ENCODE measurements at places on chromosomes 1 and 21. TPM values are rescaled to one million over a fixed set of nuclear protein-coding genes. Genes with fewer than 3 reads are reported as not detected.

Gene ZNF691
- 10.5 TPM for total RNA-seq

Gene SERINC2
- 38.9 TPM for total RNA-seq

Gene MFAP2
- 16.9 TPM for total RNA-seq

Gene FCRL4
- total RNA-seq: not detected

Gene OR2L8
- total RNA-seq: not detected

Gene HHIPL2
- 0.58 TPM for total RNA-seq

Gene TACSTD2
- total RNA-seq: 0.33 TPM

Gene GSTM5
- total RNA-seq: 6.4 TPM

Gene PLCH2
- total RNA-seq: under 0.01 TPM

Gene BSND
- total RNA-seq: not detected

Gene KIF17
- 1.5 TPM for total RNA-seq

Gene ANKRD35
- total RNA-seq: 5.5 TPM

Gene FCGR2B
- 0.15 TPM for total RNA-seq

Gene RSPH1
- 0.17 TPM for total RNA-seq

Gene GJB3
- total RNA-seq: not detected

Gene NOS1AP
- total RNA-seq: 0.29 TPM

Gene PYHIN1
- total RNA-seq: not detected

Gene UTS2
- total RNA-seq: not detected

Gene HSD11B1
- 28.8 TPM for total RNA-seq

Gene KCNJ9
- not detected for total RNA-seq

Gene ZC3H11A
- 83.5 TPM for total RNA-seq

Gene SELP
- total RNA-seq: not detected

Gene KRTAP10-2
- total RNA-seq: not detected

Gene TAL1
- total RNA-seq: under 0.01 TPM

Gene PLA2G5
- 6.9 TPM for total RNA-seq

Gene LMOD1
- total RNA-seq: 22.2 TPM

Gene NPHS2
- not detected for total RNA-seq

Gene CA6
- not detected for total RNA-seq

Gene SCYL3
- 12.8 TPM for total RNA-seq

Gene SYPL2
- 1.2 TPM for total RNA-seq

Gene GNG12
- total RNA-seq: 166 TPM

Gene ITGB2
- total RNA-seq: not detected

Gene RNASEL
- 8.0 TPM for total RNA-seq

Gene DYRK1A
- total RNA-seq: 62.0 TPM

Gene TSPEAR
- total RNA-seq: not detected

Gene LYST
- 23.7 TPM for total RNA-seq

Gene FABP3
- 109 TPM for total RNA-seq

Gene CFHR1
- total RNA-seq: not detected

Gene FCRL3
- total RNA-seq: not detected

Gene CFHR4
- not detected for total RNA-seq

Gene ZNF496
- total RNA-seq: 19.9 TPM

Gene TPTE
- not detected for total RNA-seq
